ENCODE measurements at places on chromosomes 7 and 10.

- DNase-seq: no peak
Measured at GRCh38 chr7:20113427-20114027, 103.7 kb downstream of the MACC1 start.

DNA sequence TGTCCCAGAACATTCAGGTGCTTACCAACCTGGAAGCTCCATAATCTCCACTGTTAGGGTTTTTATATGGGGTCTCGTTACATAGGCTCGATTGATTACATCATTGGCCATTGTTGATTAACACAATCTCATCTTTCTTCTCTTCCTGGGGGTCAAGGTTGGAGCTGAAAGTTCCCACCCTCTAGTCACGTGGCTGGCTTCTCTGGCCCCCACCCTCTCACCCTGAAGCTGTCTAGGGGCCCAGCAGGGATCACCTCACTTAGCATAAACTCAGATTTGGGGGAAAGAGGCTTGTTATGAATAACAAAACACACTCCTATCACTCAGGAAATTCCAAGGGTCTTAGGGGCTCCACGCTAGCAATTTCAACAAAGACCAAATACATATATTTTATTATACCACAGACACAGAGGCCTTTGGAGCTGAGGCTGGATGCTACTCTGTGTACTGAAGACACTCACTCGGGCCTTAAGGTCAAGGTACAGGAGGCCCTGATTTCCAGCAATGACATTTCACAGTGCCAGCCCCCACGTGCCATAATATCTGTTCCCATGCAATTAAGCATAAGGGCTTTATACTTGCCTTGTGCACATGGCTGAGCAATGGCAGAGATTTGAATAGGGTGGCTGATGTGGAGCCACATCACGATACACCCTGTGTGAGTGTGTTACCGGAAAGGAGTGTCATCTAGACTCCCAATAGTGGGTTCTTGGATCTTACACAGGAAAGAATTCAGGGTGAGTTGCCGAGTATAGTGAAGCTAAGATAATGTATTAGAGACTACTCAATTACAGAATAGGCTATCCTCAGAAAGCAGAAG lies 108.2 kb downstream of the COL26A1 start:
- no peak for DNase-seq

DNA sequence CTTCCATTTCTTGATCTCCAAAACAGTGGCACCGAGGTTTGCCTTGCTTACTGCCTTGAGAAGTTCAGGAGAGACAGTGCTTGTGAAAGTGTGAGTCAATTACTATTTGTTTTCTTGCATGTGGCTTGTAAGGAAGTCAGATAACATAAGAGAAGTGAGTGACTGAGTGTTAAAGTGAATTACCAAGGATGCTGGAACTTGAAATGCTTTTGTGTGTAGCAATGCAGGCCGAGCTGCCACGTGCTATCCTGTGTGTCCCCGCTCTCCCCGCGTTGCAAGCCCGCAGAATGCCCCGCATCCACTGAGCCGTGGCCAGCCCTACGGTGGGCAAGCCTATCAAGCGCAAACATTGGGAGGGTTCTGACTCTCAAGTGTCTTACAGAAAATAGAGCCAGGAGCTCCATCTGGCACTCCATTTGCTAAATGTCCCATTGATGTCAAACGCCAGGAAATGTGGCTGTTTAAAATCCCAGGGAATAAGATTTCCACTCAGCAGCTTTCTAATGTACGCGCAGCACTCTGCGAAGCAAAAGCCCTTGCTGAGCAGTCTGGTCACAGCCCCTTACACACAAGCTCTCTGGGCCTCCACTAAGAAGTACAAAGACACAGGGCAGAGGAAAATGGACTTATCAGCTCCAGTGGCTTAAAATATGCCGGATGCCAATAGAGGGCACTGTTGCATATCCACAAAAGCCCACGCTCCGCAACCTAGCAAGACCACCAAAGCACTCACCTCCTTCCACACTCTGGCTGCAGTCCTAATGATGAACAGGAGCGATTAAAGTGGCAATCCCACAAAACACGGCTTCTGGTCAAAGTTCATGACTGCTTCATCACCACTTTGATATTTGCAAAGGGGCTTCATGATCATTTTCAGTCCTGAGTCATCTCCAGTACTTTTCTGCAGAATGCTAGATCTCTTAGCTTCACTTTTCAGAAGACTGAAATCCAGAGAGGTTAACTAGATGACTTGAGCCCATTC lies 158.0 kb upstream of the ITGB1 start:
- DNase-seq: no peak

DNA sequence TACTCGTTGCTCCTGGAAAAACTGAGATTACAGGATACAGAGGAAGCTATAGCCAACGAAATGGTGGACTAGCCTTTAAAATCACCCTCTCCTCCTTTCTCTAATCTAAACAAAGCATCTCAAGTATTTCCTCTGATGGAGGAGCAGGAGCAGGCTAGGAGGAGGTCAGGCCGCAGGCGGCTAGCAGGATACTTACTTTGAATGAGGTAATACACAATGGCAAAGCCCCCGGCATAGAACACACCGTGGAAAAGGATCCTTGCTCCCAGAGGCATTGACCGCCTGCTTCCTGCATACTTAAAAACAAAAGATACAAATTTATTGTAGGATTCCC lies 64.4 kb downstream of the STK17A start:
- DNase-seq: peak; percentile 71

GRCh38 chr10:72588266-72588665 lies 37.6 kb downstream of the MICU1 start:
- no peak for DNase-seq

GRCh38 chr10:99979066-99979685 lies 30.6 kb downstream of the DNMBP start:
- no peak for DNase-seq

DNA sequence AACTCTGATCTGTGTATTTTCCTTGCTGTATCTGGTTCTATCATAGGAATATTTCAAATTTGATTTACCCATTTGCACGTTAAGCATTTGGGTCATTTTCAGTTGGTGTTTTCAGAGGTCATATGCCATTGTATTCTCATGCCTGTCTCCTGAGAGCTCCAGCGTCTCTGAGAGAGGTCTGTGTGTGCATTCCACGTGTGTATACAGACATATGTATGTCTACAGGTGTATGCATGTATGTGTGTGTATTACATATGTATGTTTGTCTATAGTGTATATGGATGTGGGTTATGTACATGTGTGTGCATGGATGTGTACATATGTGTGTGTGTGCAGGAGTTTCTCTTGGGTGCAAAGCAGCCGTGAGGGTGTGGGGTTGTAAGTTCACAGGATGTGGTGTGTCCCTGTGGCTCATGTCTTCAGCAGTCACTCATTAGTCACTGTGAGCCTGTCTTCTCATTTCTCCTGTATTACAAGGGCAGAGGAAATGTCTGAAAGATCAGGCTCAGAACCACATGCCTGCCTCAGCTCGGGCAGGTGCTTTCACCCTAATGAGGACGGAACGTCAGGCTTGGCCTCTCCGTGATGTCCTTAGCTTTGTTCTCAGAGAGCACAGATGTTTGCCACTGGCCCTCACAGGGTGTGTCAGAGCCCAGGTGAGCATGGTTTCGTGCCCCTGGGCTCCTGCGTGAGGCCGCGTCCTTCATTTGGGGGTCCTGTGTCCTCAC lies 101.6 kb downstream of the NKX6-2 start:
- no peak for DNase-seq

- DNase-seq: peak; percentile 39
Measured at GRCh38 chr10:77774940-77775391, 137.4 kb upstream of the KCNMA1 start.

DNA sequence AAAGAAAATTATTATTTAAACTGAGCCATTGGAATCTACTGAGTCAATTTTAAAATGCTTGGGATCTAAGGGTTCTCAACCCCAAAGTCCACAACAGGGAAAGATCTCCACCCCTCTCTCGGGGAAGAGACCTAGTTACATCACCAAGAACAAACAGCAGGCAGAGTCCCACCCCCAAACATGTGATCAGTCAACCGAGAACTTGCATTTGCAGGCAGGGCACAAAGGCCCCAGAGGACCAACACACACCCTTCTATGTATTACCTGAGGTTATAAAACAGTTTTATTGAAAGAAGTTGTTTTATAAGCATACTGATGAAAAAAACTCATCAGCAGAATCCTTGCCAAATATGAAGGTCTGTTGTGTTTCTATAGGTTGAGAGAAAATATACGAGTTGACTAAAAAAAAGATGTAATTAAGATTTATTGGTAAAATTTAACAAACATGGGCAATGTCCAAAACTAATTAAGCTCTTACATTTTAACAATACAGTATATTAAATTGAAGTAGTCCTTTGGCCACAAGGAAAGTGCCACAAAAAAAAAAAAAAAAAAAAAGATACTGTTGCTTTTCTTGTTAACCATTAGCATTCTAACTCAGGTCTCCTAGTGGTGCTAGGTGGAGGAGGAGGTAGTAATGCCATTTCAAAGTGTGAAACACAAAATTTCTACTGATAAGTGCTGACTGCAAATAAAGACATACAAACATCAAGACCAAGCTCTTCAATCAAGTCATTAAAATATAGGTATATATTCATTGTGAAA lies 975 bp upstream of the USP54 start:
- DNase-seq: no peak

DNA sequence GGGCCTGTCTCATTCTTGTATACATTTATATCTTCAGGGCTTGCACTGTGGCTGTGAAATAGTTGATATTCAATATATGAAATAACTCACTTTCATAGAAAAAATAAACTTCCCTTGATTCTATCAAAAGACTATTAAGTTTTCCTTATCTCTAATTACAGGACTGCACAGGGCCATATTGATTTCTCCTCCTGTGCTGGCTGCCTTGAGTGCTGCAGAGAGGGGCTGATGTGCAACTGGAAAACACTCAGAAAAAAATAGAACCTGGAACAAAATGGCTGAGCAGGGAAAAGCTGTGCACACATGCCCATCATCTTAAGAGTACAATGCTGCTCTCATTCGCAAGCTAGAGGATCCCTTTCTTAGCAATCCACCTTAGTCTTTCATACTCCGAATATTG lies 5.9 kb upstream of the HDAC9 start:
- no peak for DNase-seq

Data from skeletal muscle cell (primary cell).